ENCODE measurements at places on chromosomes 11 and 22.

DNA sequence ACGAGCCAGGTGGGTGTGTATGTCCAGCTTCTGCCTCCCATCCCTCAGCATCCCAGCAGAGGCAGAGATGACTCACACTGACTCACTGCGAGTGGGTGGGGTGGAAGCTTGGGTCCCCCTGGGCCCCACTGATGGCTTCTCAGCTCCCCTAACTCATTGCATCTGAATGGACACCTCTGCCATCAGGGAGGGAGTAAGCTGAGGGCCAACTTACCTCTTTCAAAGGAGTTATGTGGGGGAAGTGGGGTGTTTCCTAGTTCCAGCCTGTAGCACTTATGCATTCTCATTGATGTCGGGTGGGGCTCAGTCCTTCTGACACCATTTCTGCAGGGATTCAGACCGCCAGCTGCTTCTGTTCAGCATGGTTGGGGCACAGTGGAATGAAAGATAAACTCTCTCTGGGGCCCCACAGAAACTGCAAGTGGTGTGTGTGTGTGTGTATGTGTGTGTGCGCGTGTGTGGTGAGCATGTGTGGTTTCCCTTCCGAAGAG is 1425.8 kb downstream of the TBC1D22A start:
- DNase-seq: no peak

DNA sequence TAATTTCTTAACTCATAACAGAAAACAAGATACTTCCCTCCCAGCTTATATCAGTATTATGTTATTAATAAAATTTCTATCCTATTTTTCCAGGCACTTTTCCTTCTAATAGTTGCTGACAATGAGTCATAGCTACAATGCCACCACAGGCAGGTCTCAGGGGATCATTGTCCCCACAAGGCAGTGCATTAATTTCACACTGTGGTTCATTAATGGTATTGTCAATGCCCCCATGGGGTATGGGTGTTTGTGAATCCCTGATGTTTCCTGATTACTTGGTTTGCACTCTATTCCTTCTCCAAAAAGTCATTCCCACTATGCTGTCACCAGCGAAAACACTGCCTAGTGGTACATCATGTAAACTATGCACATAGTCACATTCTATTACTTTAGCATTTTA is 345.5 kb upstream of the CTSC start:
- DNase-seq: no peak

GRCh38 chr22:29339381-29340235 is 24.1 kb upstream of the RASL10A start:
- DNase-seq: no peak

DNA sequence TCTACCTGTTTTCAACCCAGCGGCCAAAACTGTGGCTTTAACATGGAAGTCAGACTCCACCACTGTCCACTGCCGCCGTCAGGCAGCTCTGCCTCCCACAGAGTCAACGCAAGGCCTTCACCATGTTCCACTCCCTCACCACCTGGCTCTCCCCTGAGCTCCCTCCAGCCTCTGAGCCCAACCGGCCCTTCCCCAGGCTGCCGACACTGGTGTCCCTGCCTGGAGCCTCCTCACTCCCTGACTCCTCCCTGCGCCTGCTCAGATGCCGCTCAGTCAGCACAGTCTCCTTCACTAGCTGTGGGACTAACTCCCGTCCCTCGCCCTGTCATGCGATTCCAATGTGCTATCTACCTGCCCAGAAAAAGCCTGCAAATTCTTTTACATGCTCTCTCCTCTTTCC is 16.3 kb downstream of the SULT4A1 start:
- no peak for DNase-seq

- DNase-seq: no peak
Measured at GRCh38 chr11:67261946-67262681, 4.2 kb upstream of the GRK2 start.

Data from T-cell (primary cell).